ENCODE measurements at places on chromosomes 16 and 17.

DNA sequence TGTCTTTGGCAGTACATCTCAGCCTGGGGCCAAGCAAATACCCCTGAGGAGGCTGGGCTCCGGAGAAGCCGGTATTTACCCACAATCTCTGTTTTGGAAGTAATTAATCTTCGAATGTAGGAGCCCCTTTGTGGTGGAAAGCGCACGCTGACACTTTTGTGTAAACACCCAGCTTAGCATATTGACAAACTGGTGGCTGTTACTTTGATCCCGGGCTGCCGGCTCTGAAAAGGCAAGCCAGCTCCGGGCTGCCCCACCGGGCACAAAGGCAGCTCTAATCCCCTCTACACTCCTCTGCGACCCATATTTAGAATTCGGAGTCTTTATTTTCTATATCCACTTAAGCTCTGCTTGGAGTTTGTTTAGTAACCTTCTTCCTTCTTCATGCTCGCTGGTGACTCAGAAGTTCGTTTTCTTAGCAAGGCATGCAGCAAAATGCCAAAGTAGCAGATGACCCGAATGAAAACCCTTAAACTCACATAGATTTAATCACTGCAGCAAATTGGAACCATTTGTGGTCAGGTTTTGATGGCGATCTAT lies 144.0 kb upstream of the IRX3 start:
- DNase-seq, result no peak

DNA sequence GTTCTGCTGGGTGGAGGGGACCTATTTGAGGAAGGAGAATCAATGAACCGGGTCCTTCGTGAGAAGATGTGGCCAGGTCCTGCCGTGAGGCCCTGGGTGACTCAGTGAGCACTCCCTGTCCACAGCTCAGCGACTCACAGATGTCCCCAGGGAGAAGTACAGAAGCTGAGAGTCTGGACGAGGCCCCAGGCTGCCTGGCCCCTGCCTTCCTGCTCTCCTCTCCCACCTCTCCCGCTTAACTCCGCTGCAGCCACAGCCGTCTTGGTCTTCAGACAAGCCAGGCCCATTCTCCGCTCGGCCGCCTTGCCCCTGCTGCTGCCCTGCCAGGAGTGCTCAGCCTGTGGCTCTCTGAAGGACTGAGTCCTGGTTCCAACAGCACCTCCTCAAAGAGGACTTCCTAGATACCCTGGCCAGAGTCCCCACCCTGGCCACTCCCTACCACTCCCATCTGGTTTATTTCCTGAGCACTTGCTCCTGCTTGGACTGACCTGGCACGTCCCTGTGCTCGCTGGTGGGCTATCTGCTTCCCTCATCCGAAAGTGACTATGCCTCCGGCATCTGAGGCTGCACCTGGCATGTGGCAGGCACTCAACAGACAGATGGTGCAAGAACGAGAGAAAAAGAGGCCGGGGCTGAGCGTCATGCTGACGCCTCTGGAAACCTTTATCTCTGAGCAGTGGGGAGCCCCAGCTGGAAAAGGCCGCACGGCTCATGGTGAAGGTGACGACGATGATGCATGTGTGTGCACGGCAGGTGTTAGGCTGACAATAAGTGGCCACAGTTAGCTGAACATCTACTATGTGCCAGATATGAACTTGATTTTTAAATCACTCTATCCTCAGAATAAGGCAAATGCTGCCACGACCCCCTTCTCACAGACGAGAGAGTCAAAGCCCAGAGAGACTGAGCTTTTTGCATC lies 9.2 kb upstream of the TNFRSF13B start:
- no peak for DNase-seq

DNA sequence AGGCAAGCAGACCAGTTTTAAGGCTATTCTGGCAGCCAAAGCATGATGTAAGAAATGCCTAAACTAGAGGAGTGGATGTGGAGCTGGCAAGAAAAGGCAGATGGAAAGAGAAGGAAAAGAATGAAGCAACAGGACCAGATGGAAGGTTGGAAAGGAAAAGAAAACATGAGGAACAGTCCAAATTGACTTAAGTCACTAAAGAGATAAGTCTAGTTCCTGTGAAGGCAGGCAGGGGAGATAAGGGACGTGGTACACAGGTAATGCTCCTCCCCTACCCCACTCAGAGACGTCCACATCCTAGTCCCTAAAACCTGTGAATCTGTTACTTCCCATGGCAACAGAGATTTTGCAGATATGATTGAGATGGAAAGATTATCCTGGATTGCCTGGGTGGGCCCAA lies 43.5 kb downstream of the TEX2 start:
- DNase-seq, result no peak

DNA sequence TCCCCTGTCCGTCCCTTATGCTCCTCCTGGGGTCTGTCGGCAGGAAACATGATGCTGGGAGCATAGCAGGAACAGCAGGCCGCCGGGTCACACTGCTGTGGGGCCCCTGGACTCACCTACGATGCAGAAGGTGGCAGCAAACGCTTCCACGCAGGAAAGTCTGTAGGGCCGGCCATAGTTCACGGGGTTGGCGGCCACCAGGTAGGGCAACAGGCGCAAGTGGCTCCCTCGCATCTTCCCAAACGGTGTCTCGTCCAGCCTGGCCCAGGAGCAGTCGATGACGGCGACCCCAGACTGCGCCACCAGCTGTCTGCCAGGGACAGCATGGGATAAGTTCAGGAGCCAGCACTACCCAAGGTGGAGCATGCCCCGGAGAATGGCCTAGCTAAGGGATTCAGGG lies 987 bp downstream of the TSR3 start:
- no peak for DNase-seq

DNA sequence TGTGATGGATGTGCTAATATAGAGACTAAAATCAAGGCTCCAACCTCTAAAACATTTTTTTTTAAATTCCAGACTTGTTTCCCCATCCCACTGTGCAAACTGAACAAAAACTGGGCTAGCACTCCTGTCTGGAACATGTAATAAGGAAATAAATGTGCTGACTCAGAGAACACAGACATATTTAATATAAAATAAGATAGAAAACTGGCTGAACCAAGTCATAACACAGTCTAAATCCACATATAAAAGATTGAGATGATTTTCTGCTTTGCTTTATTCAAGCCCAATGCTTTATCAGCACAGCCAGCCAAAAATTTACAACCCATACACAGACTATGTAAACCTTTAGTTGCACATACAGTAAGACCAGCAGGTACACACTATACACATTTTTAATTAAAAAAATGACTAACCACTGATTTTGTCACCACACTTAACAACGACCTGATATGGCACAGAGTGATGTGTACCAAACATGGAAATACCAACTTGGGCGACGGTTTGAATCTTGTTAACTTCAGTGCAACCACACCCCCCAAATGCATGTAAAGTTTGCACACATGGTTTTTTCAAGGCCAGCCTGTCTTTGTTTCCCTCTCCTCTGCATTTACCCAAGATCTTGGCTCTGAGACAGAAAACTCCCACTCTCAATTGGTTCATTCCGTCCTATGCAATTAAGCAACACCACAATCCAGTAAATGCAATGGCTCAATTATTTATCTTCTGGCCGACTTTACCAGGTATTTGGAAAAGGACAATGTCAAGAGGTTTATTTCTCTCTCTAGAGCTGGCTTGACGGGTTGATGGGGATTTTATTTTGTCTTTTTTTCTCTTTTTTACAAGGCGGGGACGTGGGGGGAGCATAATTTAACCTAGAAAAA lies 1.2 kb downstream of the STAT3 start:
- DNase-seq, result no peak

DNA sequence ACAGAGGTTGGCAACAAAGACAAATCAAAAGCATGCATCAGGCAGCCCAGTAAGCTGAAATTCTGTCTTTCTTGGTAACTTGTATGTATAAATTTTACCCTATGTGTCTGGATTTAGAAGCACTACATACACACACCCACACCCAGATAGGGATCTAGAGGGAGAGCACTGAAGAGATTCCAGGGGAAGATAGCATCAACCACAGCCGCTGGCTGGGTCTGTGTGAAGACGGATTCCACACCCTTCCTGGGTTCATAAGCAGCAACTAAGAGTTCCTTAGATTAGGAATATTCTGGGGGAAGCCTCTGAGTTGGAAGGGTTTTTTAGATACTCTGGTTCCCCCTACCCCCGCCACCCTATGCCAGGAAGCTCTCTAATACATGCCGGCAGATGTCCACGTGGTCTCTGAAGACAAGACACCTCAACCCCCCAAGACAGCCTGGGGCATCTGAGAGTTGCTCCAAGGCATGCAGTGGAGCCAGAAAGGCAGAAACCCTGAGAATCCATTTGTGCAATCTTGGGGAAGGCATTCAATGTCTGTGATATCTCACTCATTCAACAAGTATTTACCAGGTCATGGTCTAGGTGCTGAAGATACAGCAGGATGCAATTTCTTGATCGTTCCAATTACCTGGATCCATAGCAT lies 86.4 kb downstream of the NOG start:
- DNase-seq, result no peak

Data from hematopoietic multipotent progenitor cell treated with erythropoietin and hydrocortisone succinate and interleukin-3 and kit ligand, for 17 days (in vitro differentiated cells).